Activated T-cell treated with anti-CD3 and anti-CD28 coated beads, Interleukin-2, amount 50 U/mL, for 72 hours (primary cell): ENCODE measurements at places on chromosomes 7 and 10. TPM values are rescaled to one million over a fixed set of nuclear protein-coding genes. Genes with fewer than 3 reads are reported as not detected.

DNA sequence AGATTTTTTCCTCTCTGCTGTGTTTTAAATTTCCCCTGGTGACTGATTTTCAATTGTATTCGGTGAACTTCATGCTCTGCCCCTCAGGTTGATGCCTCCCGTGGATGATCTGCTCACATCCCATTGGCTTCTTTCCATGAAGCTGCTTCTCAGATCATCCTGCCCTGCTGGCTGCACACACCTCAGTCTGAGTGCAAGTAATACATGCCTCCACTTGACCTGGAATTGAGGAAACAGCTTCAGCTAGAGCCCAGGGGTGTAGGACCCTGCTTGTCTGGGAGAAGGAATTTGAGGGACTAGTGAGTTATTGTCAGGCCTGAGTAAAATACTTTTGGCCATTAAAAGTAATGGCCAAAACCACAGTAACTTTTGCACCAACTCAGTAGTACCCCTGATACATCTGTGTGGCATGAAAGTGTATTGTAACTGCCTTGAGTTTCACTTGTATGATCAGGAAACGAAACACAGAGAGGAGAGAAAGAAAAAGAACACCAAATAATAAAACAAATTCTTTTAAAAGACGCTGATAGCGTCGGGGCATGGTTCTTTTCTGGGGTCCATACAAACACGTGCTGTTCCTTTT lies 49.4 kb downstream of the SPAM1 start:
- DNase-seq, result no peak

GRCh38 chr10:70607936-70608335 lies 5.4 kb upstream of the PRF1 start:
- no peak for DNase-seq

- no peak for DNase-seq
Observed at GRCh38 chr10:63197344-63198092, 64.4 kb downstream of the NRBF2 start.

- DNase-seq, result no peak
Observed at GRCh38 chr10:17220652-17221100, 7.4 kb upstream of the VIM start.

DNA sequence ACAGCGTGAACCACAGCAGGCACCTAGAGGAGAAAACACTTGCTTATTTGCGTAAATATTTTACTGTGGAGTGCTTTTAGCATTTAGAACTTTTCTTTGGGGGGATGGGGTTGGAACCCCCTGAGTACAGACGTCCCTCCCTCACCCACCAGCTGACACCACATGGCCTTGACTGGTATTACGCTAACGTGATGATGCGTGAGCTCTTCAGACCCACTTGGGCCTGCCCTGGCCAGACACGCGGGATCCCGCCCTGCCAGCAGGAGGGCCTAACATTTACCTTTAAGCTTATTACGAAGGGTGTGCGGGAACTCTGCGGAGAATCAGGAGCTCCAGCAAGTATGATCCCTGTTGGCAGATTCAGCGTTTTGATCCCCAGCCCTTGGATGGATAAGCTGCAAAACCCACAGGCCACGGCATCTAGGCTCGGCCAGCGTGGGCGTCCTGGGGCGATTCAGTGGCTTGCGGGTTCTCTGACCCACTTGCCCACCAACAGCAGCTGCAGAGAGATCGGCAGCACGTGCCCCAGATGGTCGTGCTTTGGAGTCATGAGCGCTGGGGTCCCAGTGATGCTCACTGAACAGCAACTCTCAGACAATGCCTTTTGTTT lies 545.5 kb upstream of the FOXK1 start:
- DNase-seq, result no peak

DNA sequence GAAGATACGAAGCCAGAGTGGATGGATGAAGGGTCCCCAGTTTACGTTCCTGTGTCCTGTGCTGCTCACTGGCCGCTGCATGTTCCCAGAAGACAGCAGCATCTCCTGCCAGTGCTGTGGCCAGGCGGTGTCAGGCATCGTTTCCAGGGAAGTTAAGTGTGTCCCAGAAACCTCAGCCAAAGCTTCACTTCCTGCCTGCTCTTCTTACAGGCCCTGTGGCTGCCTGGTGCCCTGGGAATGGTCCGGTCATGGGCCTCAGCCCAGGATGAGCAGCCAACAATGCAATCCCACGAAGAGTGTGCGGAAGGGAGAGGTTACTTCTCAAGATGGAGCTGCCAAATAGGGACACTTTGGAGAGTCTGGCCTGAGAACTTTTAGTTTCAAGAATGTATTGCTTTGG lies 99.7 kb upstream of the TARP start:
- DNase-seq, result no peak

KLLN gene
- total RNA-seq, result 0.46 TPM

PON1 gene
- total RNA-seq, result 0.65 TPM

PRKG1 gene
- not detected for total RNA-seq

PIP gene
- total RNA-seq, result not detected
